ENCODE measurements at places on chromosomes 7 and 10.

- no peak for DNase-seq
Observed at GRCh38 chr7:121860953-121861352, 12.0 kb upstream of the PTPRZ1 start.

GRCh38 chr10:96764425-96765060 lies 44.2 kb upstream of the PIK3AP1 start:
- no peak for DNase-seq

DNA sequence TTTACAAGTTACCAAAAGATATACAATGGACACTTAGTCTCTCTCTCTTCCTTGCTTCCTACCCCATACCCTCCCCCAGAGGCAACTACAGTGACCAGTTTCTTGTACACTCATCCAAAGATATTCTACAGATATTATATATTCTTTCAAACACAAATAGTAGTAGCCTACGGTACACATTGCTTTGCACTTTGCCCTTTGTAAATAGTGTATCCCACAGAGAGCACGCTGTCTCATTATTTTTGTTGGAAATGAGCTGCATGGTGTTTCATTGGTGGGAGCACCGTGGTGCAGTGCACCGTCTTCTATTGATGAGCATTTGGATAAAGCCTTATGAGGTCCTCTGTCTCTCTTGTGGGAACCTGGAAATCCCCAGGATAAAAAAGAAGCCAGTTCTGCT lies 24.2 kb downstream of the STRA8 start:
- no peak for DNase-seq

DNA sequence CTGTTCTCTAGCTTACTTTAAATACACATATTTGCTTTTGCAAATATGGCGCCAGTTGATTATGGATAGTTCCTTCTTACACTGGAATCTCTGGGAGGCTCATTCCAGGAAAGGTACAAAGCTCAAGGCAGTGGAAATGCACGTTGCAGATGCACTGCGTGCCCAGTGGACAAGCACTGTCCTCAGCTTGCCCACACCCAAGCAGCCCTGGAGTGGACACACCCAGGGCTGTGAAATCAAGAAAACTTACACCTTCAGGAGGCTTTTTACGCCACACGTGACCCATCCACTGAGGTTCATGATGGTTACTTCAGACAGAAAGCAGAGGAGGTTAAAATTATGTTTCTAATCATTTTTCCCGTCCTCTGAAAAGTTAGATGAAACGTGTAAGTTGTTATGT lies 248.5 kb downstream of the VTI1A start:
- no peak for DNase-seq

GRCh38 chr10:124716369-124716768 lies 27.8 kb downstream of the FAM53B start:
- DNase-seq: no peak

- DNase-seq: no peak
Observed at GRCh38 chr7:142602756-142603155, 146.5 kb upstream of the PRSS1 start.

GRCh38 chr10:125479059-125479458 lies 203.9 kb downstream of the TEX36 start:
- DNase-seq: no peak

- DNase-seq: no peak
Observed at GRCh38 chr7:48360574-48360973, 189.3 kb downstream of the ABCA13 start.

DNA sequence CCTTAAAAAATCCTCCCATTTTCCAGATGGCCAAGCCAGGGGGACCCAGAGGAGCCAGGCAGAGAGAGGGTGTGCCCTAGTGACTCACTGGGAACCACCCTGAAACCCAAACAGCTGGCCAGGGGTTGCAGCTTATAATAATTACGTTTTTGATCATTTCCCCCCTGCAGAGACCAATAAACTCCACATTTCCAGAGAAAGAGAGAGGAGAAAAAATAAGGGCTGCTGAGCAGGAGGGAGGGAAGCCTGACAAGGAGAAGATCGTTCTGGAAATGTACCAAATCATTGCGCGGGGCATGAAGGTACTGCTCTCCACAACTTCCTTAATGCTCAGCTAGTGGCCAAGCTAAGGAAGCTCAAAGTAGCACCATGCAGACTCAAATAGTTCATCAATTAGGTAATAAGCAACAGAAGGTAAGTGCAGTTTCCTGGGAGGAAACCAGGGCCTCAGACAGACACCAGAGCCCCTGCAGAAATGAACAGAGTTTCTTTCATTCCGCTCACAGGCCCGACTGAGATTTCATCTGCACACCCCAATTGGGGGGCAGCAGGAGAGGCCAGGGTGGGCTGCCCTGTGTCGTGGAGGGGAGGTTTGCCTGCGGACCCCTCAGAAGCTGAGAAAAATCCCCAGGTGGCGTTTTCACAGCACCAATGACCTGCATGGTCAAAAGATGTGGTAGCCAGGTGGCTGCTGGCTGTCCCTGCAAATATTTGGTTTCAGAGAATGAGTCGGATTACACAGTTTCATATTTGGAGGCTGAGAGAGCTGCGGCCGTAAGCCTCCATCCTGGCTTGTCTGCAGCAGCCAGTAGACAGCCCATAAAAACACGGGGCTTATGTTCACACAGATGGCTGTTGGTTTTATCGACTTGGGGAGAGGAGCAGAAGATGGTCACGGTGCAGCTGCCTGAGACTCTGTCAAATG lies 153.2 kb upstream of the LYZL2 start:
- no peak for DNase-seq

DNA sequence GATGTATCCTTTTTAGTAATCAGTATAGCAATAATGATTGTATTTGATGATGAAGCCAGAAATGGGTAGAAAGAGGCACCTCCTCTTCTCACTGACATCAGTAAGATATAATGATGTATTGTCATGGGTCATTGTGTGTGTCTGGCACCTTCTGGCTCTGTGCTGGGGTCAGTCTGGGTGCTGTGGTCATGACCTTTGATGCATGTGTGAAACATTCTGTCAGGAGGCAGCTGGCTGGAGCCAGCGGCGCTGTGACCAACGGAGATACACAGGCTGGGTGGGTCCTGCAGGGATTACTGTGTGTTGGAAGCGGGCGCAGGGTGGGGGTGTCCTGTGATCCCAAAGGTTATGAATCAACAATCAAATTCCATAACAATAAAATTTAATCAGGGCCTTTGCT lies 35.2 kb downstream of the EEPD1 start:
- DNase-seq: no peak

DNA sequence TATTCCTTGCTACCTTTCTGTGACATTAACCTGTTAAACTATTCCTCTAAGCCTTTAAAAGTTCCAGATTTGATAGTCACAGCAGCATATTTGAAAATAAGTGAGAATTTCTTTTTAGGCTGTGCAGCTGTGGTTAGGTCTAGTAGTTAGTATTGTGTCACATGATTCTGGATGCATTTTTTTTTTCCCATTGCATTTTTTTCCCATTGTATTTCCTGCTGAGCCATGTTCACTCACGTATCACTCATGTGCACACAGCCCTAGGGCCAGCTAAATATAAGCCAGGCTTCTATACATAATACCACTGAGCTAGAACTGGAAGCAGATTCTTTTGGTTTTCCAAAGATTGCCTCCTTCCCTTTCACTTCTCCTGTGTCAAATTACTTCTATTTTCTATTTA lies 37.4 kb downstream of the DNAJC9 start:
- DNase-seq: no peak

DNA sequence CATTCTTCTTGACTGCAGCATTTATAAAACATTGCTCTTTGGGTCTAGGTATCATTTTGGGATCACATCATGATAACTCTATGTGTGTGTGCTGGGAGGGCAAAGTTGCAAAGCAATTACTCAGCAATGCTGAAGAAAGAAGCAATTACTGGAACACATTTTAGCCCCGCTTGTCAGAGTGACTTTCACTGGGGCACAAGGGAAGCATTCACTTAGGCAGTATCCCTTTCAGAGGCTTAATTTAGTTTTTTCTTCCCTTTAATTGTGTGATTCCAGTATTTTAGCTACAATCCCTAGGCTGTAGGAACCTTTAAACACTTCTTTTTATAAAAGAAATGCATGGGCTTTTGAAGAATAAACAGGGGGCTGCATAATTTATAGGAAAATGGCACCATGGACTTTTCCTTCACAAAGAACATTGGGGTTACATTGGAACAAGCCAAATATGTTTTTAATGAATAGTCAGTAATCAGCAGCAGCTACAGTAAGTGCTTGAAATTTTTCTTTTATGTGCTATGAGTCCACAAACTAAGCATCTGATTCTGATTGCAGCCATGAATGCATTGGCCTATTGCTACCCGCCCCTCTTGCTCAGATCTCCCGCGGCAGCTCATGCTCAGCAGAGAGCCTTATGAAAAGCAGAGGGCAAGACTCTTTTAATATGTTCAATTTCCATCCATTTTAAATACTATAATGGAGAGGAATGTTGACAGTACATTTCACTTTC lies 51.2 kb upstream of the NXPH1 start:
- no peak for DNase-seq

DNA sequence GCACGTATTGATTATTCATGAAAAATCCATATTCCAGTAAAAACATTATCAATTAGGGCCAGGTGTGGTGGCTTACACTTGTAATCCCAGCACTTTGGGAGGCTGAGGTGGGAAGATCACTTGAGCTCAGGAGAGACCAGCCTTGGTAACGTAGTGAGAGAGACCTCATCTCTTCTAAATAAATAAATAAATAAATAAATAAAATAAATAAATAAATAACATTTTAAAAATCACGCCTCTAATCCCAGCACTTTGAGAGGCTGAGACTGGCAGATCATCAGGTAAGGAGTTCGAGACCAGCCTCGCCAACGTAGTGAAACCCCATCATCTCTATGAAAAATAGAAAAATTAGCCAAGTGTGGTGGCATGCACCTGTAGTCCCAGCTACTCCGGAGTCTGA lies 32.1 kb downstream of the NRBF2 start:
- DNase-seq: no peak

- no peak for DNase-seq
Observed at GRCh38 chr7:32643194-32643593, 147.9 kb downstream of the AVL9 start.

DNA sequence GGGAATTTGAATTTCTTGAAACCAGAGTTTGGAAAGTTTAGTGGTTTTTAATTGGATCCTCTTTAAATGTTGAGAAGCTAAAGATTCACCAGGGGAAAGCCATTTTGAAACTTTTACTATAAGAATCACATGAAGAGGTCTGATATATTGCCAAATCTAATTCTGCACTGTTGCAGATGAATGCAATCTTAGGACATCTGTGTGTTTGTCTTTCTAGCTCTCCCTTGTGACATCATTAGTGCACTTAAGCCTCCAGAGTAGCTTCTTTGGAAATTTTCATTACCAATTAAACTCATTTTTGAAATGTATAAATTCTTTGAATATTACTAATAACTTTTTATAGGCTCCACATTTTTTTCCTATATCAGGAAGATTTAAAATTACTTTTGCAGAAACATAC lies 160.2 kb downstream of the BICC1 start:
- DNase-seq: no peak

DNA sequence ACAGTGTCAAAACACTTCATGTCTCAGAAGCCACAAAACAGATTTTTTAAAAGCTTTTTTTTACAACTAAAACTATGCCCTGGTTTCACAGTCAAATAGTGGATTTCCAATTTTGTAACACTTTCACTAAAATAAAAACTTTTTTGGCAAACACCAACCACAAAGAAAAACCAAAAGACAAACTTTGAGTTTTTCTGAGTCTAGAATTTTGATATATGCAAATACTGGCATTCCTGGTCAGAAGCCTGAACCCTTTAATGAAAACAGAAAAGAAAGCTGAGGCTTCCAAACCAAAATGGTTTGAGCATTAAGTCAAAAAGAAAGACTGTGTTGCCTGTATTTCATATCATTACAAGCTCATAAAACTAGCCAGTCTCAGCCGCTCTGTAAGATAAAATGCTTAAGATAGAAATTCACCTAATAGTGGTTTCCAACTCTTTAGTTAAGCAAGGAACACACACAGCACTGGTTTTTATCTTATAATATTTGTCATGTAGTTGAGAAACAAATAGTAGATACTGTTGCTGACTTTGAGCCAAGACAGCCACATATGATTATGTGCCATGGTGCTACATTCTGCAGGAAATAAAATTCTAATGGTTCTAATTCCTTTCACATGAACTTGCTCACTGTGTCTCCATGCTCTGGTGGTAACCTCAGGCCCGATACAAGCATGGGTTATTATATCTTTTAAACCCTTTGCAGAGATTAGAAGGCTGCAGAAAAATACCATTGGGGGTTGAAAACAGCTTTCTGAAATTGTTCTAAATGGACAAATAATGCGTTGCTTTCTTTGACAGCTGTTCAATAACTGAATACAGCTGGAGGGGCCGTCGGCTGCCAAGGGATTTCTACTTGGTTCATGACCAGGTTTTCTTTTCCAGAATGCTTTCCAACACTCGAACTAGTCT lies 49.4 kb downstream of the FAM171A1 start:
- no peak for DNase-seq

DNA sequence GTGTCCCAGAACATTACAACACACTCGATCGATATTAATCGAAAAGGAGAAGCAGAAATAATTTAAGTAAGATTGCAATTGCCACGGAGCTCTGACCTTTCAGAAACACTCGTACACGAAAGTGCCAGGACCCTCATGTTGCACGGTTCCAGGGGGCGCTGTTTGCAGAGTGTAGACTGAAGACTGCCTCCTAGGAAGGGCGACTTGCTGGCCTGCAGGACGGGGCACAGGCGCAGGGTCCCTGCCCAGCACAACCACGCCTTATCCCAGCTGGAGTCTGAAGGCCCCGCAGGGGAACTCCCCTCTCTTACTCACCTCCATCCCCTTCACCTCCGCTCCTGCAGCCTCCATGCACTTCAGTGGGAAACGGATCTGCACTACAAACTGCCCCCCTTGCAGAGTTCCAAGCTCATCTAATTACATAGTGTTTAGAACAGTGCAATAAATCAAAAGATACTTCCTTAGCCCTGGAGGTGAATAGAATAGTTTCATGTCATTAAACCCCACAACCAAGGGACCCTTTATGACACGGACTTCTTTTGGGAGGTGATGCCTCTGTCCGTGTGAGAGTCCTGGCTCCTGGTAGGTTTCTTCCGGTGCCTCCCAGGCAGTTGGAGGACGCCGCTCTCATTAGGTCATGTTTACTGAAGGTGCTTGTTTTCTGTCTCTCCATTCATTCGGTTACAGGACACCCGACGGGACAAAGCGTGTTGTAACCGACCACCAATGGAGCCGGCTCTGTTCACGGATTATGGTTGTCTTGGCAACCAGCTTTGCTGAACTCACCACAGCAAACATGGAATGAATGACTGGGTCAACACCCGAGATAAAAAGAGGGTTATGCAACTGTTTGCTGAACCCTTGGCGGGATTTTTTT lies 262.2 kb downstream of the BAMBI start:
- DNase-seq: peak; percentile 87

DNA sequence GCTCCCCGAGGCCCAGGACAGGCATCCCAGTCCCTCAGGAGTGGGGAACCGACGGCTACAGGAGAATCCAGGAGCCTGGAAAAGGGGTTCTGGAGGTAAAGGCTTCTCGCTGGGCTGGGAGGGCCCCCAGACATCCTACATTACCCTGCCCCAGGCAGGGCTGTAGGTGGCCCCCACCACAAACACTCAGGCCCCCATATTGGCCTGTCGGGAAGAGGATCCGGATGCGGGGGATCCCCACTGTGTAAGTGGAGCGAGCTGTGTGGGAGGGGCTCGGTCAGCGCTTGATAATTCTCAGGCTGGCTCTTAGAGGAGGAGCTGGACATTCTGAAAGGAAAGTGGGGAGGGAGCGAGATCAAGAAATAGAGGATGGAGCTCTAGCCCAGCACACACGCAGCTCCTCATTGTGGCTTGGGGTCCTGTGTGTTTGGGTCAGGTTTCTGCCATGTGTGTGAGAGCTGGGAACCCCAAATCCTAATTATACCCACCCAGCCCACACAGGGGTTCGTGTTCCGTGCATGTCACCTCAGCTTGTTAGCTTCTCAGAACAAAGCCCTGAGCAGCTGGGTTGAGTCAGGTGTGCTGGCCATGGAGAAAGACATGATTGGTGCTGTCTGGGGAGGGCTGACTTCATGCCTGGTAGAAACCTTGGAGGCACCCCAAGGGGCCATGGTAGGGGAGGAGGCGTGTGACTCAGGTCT lies 49.4 kb downstream of the ZNF467 start:
- no peak for DNase-seq

Measured in NCI-H1048 (cell line).